ENCODE measurements at places on chromosomes 13 and 19.

DNA sequence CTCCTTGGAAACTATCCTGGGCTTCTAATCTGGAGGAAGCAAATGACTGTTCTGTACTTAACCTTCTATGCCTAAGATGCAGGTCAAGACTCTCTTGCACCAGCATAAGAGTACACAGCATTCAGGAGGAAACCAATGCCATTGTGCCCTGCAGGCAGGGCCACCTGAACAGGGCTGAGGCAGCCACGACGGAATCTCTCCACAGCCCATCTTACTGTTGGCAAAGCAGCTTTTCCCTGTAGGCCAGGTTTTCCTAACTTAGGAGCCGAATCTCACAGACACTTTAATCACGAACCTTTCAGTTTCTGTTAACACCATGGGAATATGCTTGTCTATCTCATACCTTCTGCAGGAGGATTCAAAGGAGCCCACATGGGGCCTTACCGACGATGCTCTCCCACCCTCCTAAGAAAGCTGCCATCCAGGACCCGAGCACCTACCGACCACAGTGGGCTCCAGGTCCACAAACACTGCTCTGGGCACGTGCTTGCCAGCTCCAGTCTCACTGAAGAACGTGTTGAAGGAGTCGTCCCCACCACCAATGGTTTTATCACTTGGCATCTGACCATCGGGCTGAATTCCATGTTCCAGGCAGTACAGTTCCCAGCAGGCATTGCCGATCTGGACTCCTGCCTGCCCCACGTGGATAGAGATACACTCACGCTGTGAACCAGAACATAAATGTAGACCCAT is 2.6 kb downstream of the TUBA3C start:
- no peak for DNase-seq

DNA sequence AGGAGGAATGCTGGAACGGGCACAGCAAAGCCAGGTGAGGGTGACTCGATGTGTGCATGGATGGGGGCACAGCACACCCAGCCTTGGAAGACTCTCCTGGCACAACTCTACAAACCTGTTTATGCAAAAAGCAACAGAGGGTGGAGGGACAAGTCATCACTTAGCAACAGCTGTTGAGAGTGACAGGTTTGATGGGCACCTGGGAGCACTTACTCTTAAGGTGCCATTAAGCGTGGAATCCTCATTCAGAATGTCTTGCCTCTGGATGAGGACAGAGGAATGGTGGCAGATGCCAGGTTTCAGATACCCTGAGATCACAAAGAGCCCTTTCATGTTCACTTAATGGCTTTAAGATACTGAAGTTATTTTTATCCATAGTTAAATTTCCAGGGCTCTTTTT is 97.0 kb downstream of the DCT start:
- DNase-seq = no peak

GRCh38 chr13:31184451-31184850 is 15.3 kb upstream of the B3GLCT start:
- DNase-seq = no peak

- DNase-seq = no peak
Observed at GRCh38 chr19:17149393-17150135, 65.6 kb upstream of the USE1 start.

DNA sequence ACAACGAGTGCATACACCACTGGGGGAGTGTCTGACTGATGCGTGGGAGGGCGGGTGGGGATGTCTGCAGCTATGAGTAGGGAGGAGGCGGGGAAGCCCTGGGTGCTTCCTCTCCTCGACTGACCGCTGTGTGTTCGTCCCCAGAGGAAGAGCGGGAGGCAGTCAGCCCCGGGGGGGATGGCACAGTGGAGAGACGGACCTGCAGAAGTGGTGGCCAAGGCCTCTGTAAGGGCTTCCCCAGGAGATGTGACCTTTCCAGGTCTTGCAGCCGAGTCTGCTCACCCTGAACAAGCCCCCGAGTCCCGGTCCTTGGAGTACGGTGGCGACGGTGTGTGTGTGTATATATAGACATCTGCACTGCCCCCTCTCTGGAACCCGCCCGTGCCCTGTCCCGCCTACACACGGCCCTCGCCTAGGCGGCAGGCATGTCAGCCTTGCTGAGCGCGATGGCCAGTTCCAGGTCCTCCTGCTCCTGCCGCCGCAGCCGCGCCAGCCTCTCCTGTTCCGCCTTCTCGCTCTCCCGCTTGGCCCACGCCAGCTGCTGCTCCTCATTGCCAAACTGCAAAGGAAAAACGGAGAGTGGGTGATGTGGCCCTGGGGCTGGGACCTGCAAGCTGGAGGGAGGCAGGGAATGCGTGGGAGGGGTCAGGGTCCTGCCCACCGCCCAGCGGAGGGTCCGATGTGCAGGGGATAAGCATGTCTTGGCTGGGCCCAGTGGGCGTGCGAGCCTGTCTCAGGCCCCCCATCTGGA is 30.8 kb downstream of the KLF2 start:
- no peak for DNase-seq

DNA sequence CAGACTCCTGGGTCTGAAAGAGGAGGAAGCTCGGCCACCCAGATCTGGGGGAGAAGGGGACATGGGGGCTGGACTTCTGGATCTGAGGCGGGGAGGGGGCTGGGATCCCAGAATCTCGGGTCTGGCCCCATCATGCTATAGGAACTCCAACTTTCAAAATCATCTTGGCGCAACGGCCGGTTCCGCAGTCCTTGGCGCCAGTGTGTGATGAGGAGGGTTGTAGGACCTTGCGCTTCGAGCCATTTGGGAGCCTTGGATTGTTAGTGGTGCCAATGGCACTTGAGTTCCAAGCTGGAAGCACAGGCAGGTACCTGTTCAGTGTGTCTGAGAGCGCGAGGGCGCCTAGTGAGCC is 324 bp downstream of the RUVBL2 start:
- DNase-seq = no peak

DNA sequence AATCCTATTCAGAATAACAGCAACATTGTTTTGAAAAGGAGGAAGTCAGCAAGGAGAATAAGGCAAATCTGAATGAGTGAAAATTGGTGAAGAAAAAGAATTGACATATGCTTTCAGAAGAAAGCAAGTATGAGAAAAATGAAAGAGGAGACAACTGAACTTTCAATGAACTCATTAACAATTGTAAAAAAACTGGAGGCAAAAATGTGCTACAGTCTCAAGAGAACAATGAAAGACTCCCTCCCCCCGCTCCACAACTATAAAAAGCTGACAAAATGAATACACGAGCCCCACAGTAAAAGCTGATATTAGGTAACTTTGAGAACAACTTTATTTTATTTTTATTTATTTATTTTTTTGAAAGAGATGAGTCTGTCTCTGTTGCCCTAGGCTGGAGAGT is 373.1 kb downstream of the DIAPH3 start:
- no peak for DNase-seq

DNA sequence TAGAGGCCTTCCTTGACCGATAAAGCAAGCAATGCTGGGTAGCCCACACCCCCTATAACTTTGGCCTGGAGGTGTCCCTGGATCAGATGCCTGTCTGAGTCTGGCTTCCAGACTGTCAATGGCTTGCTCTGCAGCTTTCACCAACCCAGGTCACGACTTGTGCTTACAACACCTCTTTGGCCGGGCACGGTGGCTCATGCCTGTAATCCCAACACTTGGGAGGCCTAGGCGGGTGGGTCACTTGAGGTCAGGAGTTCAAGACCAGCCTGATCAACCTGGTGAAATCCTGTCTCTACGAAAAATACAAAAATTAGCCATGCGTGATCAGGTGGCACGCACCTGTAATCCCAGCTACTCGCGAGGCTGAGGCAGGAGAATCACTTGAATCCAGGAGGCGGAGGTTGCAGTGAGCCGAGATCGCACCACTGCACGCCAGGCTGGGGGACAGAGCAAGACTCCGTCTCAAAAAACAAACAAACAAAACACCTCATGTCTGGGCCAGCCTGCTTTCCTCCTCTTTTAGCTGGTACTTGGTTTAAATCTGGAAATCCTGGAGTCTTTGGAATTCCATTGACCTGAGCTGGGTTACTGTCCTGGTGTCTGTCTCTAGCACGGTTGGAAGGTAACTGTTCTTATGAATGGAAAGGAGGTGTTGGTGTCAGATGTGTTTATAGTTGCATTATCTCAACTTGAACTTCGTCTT is 10.3 kb upstream of the GARRE1 start:
- no peak for DNase-seq

- DNase-seq = no peak
Observed at GRCh38 chr13:85694992-85695391, 104.2 kb downstream of the SLITRK6 start.

DNA sequence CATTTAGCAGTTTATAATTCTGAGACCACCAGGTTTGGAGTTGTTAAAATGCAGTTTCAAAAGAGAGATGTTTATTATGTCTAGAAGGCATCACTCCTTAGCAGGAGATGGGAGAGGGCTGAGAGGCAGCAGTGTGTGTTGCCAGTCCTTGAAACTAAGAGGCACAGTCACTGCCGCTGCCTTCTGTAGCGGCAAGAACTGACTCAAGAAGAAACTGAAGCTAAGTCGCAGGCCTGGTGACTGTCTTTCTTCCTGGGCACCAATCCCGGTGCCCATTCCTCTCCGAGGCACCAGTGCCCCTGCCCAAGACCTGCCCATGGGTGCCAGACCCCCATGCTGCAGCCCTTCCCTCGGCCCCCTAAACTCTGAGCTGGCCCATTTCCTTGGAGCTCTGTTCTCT is 20.1 kb downstream of the N4BP2L1 start:
- DNase-seq = no peak

- no peak for DNase-seq
Observed at GRCh38 chr13:27396252-27396846, 28.1 kb upstream of the GTF3A start.

GRCh38 chr13:80309926-80310325 is 31.0 kb downstream of the SPRY2 start:
- DNase-seq = no peak

DNA sequence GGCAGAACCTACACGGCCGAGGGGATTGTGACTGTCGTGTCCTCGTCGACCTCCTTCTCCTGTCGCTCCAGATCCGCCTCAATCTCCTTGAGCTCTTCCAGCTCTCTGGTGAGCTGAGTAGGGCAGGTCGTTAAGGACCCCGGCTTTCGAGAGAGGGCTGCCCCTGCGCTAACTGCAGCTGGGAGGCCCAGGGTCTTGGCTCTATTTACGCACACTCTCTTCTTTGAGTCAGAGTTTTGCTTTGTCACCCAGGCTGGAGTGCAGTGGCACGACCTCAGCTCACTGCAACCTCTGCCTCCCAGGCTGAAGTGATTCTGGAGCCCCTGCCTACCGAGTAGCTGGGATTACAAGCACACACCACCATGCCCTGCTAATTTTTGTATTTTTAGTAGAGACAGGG is 7.6 kb downstream of the SPC24 start:
- no peak for DNase-seq

DNA sequence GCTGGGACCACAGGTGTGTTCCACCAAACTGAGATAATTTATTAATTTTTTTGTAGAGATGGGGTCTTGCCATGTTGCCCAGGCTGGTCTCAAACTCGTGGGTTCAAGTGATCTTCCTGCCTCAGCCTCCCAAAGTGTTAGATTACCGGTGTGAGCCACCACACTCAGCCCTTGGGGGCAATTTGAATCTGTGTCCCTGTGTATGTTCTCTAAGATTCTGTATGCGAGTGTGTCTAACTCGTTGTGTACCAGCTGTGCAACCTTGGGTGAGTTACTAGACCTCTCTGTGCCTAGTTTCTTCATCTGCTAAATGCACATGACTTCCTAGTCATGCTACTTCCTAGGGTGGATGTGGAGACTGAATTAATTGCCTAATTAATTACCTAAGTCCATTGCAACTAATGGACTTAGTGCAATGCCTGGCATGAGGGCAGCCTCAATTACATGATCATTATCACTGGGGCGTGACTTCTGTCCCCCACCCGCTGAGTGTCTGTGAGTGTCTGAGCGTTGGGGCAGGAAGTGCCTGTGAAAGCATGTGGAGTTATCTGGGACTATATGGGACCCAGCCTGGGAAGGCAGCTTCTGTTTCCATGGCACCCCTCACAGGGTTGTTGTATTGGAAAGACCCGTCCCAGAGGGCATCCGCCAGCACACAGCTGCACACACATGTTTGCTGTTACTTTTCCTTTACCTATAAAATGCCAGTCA is 1.8 kb upstream of the NCCRP1 start:
- DNase-seq = no peak

Measured in stimulated activated CD8-positive, alpha-beta memory T cell treated with anti-CD3 and anti-CD28 coated beads, Interleukin-15, amount 100 ng/mL, for 4 hours (primary cell).